ENCODE measurements at places on chromosomes 4 and X. TPM values are rescaled to one million over a fixed set of nuclear protein-coding genes. Genes with fewer than 3 reads are reported as not detected.

SH3BGRL gene
- total RNA-seq = 16.5 TPM

GRCh38 chr4:24669751-24670150 is 85.4 kb upstream of the DHX15 start:
- H3K4me3 ChIP-seq = no peak overlapping the region
- DNase-seq = no peak
- no peaks in the 10 kb centered on the region for H3K27me3 ChIP-seq
- H3K4me1 ChIP-seq = no peaks in the 10 kb centered on the region
- H3K27ac ChIP-seq = no peak overlapping the region

DNA sequence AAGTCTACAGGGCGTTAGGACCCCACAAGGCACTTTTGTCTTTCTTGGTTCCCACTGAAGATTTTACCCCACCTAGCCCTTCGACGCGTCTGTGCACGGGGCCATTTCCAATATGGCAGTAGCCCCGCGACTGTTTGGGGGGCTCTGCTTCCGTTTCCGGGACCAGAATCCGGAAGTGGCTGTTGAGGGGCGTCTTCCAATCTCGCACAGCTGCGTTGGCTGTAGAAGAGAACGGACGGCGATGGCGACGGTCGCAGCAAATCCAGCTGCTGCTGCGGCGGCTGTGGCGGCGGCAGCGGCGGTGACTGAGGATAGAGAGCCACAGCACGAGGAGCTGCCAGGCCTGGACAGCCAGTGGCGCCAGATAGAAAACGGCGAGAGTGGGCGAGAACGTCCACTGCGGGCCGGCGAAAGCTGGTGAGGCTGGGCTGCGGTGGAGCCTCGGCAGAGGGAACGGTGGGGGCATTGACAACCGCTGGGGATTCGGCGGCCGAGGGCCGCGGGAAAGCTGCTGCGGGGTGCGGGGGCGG is at the start of gene USP11:
USP11 (plus strand) TSS at position 207 of the 530 bp plus-strand sequence; CDS start at position 242, 35 bp downstream.
- H3K27ac ChIP-seq = peak within 1 kb of the TSS; percentile 88
- H3K36me3 ChIP-seq = no peaks in the 10 kb centered on the region
- H3K4me3 ChIP-seq = peak within 1 kb of the TSS; percentile 84
- no peak for DNase-seq

DNA sequence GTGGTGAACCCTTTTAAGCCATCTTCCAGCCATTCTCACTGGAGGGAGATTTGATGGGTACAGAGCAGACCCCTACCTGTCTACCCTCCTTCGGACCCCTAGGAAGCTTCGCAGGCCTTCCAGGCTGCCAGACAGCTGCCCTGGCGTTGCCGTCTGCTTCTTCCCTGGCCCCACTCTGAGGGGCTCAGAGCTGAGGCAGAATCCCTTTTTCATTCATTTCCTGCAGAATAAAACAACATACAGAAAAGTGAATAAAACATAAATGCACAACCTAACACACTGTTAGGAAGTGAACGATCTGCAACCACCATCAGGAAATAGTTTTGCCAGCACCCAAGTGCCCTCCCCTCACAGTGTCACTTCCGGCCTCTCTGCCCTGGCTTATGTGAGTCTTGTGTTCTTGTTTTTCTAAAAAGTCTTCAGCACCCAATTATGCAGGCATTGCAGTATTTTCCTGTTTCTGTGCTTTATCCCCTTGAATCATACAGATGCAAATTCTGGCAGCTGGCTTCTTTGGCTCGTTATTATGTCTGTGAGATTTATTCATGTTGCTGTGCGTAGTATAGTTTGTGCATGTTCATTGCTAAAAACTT is 5.6 kb upstream of the ADD1 start:
- H3K36me3 ChIP-seq = peaks cover 5% of the 10 kb centered on the region
- no peaks in the 10 kb centered on the region for H3K27me3 ChIP-seq
- H3K4me3 ChIP-seq = no peak overlapping the region
- peak; percentile 45 for DNase-seq
- H3K4me1 ChIP-seq = peaks cover 12% of the 10 kb centered on the region

- no peak overlapping the region for H3K27ac ChIP-seq
- no peak for DNase-seq
- no peaks in the 10 kb centered on the region for H3K27me3 ChIP-seq
- no peak overlapping the region for H3K4me3 ChIP-seq
- H3K36me3 ChIP-seq = no peaks in the 10 kb centered on the region
- H3K4me1 ChIP-seq = no peaks in the 10 kb centered on the region
Measured at GRCh38 chr4:176751061-176751460, 41.7 kb downstream of the VEGFC start.

- no peak for DNase-seq
- H3K4me1 ChIP-seq = peaks cover 15% of the 10 kb centered on the region
- H3K27me3 ChIP-seq = no peaks in the 10 kb centered on the region
- no peak overlapping the region for H3K4me3 ChIP-seq
- no peak overlapping the region for H3K27ac ChIP-seq
- no peaks in the 10 kb centered on the region for H3K36me3 ChIP-seq
Measured at GRCh38 chr4:3267576-3268394, 18.8 kb downstream of the MSANTD1 start.

DNA sequence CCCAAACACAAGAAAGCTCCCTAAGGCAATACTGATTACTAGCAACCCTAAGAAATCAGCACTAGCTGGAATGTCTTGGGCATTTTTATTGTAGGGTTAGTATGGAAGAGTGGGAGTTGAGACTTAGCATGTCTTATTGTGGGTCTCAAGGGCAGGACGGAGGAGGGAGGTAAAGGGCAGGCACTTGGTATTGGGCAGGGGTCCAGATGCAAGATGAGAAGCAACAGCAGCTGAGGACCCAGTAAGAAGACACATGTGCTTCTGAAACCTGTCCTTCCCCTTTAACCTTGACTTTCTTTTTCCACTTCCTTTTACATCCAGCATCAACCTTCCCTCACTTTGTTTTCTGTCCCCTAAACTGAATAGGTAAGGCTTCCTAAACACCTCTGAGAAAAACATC is 37.4 kb downstream of the LARP7 start:
- no peak overlapping the region for H3K27ac ChIP-seq
- no peaks in the 10 kb centered on the region for H3K36me3 ChIP-seq
- DNase-seq = no peak

DNA sequence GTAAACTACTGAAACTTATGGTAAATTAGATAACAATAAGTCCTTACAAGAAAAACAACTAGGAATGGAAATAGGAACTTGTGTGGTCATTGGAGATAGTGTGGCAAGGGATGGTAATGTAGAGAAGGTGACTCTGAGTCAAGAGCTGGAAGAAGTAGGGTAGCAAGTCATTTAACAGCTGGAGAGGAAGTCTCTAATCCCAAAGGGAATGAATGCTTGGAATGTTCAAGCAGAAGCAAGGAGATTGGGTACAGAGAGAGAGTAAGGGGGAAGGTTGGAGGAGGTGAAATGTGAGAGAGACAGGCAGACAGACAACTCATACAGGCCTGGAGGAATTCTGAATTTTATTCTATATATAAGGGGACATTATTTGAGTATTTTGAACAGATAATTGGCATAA is 260.6 kb upstream of the MAD2L1 start:
- no peaks in the 10 kb centered on the region for H3K4me1 ChIP-seq
- no peak overlapping the region for H3K27ac ChIP-seq
- H3K36me3 ChIP-seq = no peaks in the 10 kb centered on the region
- H3K27me3 ChIP-seq = no peaks in the 10 kb centered on the region
- no peak for DNase-seq

DNA sequence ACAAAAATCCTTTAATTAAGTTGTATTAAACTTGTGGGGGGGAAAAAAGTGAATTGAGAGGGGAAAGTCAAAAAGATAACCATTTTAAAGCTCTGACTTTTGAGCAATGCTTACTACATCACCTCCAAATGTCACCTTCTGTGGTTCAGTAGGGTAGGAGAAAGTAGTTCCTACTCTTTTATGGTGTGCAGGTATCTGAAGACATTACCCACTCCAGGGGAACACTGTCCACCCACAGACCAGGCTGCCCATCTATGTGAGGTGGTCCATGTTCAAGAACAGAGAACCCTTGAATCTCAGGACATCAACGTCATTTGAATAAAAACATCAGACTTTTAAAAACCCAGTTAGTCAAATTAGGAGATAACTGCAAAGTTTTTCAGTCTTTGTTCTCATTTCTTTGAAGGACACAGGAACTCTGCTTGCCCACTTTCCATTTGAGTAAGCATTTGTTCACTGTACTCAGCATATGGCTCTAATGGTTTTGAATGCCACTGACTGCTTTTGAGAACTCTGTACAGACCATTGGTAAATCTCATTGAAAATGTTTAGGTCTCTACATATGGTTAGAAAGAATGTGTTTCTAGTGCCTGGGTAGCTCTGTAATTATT is 18.4 kb downstream of the NMU start:
- H3K4me1 ChIP-seq = no peaks in the 10 kb centered on the region
- H3K36me3 ChIP-seq = no peaks in the 10 kb centered on the region
- no peaks in the 10 kb centered on the region for H3K27me3 ChIP-seq
- DNase-seq = no peak

GRCh38 chr4:83212041-83212851 is 72.4 kb downstream of the COQ2 start:
- DNase-seq = no peak
- no peaks in the 10 kb centered on the region for H3K4me1 ChIP-seq
- no peaks in the 10 kb centered on the region for H3K27me3 ChIP-seq
- H3K27ac ChIP-seq = no peak overlapping the region
